ENCODE measurements at places on chromosomes 7 and 10. TPM values are rescaled to one million over a fixed set of nuclear protein-coding genes. Genes with fewer than 3 reads are reported as not detected.

SLC26A4 gene
- total RNA-seq: 3.5 TPM

OPN4 gene
- not detected for total RNA-seq

OGDH gene
- total RNA-seq: 130 TPM

SPDYE8 gene
- total RNA-seq: not detected

DRGX gene
- not detected for total RNA-seq

OR6B1 gene
- total RNA-seq: not detected
